ENCODE measurements at places on chromosomes 2 and 18.
A peak's percentile ranks its signal among the peaks of the same experiment; 100 is the strongest.

- no peak for DNase-seq
Observed at GRCh38 chr2:31956312-31956711, 54.5 kb downstream of the MEMO1 start.

DNA sequence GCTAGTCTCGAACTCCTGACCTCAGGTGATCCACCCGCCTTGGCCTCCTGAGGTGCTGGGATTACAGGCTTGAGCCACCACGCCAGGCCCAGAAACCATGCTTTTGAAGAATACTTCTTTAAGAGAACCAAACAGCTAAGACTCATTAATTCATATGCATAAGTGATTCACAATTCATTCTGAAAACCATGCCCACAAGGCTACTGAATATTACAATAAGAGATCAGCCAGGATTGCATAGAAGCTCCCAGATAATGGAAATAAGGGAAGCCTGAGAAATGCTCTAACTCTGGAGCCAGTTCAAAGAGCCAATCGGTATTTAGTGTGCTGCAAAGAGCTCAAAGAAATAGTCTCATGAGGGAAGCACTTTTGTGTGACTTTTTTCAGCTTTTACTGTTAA is 2.4 kb downstream of the ZNF396 start:
- no peak for DNase-seq

DNA sequence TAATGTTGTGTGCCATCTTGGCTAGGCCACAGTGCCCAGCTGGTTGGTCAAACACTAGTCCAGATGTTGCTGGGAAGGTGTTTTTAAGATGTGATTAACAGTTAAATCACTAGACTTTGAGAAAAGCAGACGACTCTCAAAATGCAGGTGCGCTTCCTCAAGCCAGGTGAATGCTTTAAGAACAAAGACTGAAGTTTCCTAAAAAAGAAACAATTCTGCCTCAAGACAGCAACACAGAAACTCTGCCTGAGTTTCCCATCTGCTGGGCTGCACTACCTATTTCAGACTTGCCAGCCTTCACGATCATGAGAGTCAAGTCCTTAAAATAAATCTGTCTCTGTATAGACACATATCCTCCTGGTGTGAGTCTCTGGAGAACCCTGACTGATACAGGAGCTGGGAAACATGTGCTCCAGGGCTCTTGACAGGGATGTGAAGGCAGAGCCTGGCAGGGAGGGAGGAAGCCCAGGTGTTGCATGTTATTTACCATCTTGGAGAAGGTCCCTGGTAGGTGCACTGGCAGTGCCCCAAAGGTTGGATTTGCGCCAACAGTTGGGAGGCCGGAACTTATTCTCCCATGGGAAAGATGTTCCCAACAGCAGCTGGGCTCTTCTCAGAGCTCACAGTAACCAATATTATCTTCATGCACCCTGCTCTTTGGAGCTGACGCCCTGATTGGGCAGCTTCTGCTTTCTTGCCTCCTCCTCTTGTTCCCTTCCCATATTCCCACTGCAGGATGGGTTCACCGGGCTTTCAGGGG is 43.9 kb downstream of the ST6GAL2 start:
- no peak for DNase-seq

- DNase-seq, result peak; percentile 22
Observed at GRCh38 chr18:8538935-8539334, 70.3 kb upstream of the RAB12 start.

- peak; percentile 68 for DNase-seq
Observed at GRCh38 chr2:54629914-54630857, 93.3 kb upstream of the EML6 start.

GRCh38 chr18:58525928-58526424 is 102.9 kb downstream of the ALPK2 start:
- DNase-seq, result peak; percentile 47

- no peak for DNase-seq
Observed at GRCh38 chr2:69017080-69017479, 4.1 kb downstream of the ANTXR1 start.

GRCh38 chr18:34647251-34647650 is 62.8 kb upstream of the DTNA start:
- peak; percentile 90 for DNase-seq
